Effector memory CD4-positive, alpha-beta T cell (primary cell): ENCODE measurements at places on chromosomes 1 and 21.
A peak's percentile ranks its signal among the peaks of the same experiment; 100 is the strongest.

DNA sequence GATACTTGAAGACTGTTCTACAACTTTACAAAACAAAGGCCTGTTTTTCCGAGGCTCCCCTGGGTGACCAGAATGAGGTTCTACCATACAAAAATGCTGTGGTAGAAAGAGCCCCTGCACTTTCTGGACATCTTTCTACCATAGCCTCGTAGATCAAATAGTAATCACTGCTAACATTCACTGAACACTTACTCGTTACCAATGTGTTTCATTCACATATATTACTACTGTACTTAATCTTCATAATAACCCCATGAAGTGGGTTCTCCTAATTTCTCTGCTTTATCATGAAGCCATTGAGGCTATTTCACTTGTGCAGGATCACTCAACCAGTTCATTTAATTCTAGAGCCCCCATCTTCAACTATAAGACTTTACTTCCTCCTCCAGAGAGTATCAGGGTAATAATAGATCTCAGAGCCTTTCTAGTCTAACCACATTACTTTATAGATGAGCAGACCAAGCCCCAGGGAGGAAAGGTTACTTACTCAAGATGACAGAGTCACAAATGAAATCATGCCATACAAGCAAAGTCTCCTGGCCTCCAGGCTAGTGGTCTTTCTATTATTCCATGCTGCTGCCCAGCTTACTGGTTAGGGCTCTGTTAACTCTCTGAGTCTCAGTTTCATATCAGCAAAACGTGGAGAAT is 46.7 kb upstream of the OSBPL9 start:
- H3K4me1 ChIP-seq: peaks cover 19% of the 10 kb centered on the region
- H3K27me3 ChIP-seq: no peaks in the 10 kb centered on the region
- peak overlapping the region; percentile 40 for H3K27ac ChIP-seq
- H3K4me3 ChIP-seq: no peak overlapping the region
- no peaks in the 10 kb centered on the region for H3K36me3 ChIP-seq
- no peak for DNase-seq

DNA sequence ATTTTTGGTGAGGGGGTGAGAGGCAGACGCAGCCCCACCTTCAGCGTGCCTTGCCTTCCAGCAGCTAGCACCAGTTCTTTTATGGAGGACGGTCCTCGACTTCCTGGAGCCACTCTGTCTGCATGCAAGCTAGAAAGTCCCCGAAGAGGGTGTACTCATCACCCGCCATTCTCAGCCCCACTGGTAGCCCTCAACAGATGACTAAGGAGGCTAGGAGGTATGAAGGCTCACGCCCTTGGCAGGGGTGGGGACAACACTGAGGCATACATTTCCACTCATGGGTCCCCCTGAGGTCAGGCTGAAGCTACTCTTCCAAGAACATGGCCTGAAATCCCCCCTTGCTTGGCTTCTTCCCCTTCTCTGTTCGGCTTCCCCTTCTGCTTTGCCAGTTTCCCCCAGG is 8.9 kb upstream of the PTPRF start:
- no peak overlapping the region for H3K4me3 ChIP-seq
- no peak overlapping the region for H3K27ac ChIP-seq
- H3K4me1 ChIP-seq: no peaks in the 10 kb centered on the region
- no peak for DNase-seq

DNA sequence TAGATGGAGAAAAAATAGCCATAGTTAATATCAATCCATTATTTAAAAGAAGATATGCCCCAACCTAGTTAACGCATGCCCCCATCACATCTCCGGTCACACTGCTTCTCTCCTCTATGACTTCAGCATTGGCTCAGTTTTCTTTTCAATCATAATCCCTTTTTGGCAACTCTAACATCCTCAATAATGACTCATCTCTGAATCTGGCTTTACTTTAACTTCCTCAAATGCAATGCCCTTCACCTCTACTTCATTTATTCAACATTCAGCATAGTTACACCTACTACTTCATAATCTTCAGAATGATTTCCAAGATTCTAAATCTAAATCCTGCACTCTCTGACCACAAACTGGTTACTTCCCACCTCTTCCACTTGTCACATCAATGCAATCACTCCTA is 417.3 kb downstream of the USH2A start:
- no peaks in the 10 kb centered on the region for H3K4me1 ChIP-seq
- no peaks in the 10 kb centered on the region for H3K27me3 ChIP-seq
- no peak overlapping the region for H3K4me3 ChIP-seq
- H3K36me3 ChIP-seq: no peaks in the 10 kb centered on the region
- no peak for DNase-seq

GRCh38 chr1:157505481-157506272 is 46.6 kb downstream of the FCRL5 start:
- H3K27me3 ChIP-seq: no peaks in the 10 kb centered on the region
- no peaks in the 10 kb centered on the region for H3K4me1 ChIP-seq
- DNase-seq: no peak
- no peaks in the 10 kb centered on the region for H3K36me3 ChIP-seq

DNA sequence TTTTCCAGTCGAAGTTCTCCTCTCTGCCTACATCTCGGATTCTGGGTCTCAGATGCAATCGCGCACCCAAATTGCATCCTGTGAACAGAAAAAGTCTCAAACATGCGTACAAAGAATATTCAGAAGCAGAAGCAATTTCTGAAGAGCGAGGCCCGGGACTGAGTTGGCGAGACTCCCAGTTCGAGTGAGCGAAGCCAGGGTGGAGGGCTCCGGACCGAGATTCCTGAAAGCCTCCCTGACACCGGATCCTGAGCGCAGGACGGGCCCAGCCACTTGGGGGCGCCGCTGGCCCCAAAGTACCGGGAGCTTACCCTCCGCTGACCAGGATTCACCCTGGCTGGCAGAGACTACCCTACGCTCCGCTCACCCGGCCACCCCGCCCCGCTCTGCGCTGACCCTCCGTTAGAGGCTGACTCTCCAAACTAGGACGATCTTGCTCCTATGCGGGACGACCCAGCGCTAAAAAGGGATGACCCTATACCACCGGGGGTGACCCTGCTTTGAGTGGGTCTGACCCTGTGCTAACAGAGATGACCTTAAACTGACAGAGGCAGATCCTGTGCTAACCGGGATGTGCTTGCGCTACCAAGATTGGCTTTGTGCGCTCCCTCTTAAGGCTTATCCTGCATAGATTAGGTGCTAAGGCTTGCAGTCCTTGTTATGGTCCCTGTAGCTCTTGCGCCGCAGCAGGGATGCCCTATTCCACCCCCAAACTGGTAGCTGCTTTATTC is 12.1 kb downstream of the FOXD2 start:
- H3K27me3 ChIP-seq: peaks cover 64% of the 10 kb centered on the region
- H3K4me1 ChIP-seq: peaks cover 3% of the 10 kb centered on the region
- no peak overlapping the region for H3K27ac ChIP-seq
- no peak overlapping the region for H3K4me3 ChIP-seq
- no peaks in the 10 kb centered on the region for H3K36me3 ChIP-seq

- no peaks in the 10 kb centered on the region for H3K27me3 ChIP-seq
- H3K27ac ChIP-seq: no peak overlapping the region
- no peaks in the 10 kb centered on the region for H3K4me1 ChIP-seq
- no peaks in the 10 kb centered on the region for H3K36me3 ChIP-seq
- no peak overlapping the region for H3K4me3 ChIP-seq
Observed at GRCh38 chr1:220386494-220387195, 114.4 kb upstream of the RAB3GAP2 start.

- DNase-seq: no peak
- H3K4me3 ChIP-seq: no peak overlapping the region
- H3K36me3 ChIP-seq: no peaks in the 10 kb centered on the region
- H3K27ac ChIP-seq: no peak overlapping the region
- H3K27me3 ChIP-seq: no peaks in the 10 kb centered on the region
Observed at GRCh38 chr1:51168266-51168845, 66.3 kb downstream of the C1orf185 start.

DNA sequence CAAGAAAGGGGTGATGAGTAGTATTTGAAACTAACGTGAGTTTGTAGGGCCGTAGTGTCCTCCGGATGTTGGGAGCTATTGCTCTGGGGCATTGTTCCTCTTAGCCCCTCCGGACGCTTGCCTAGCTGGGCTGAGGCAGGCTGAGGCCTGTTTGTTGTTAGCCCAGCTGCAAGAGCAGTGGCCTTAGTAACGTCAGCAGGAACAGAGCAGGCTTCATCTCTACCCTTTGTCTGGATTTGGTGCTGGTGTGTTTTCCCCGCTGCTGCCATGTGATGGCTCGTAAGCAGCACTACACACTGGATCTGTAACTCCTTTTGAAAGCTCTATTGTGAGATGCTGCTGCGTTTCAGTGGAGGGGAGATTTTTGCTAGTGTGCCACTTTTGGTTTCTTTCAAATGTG is 57.6 kb downstream of the DNM3 start:
- H3K27me3 ChIP-seq: no peaks in the 10 kb centered on the region
- no peak overlapping the region for H3K27ac ChIP-seq
- H3K4me1 ChIP-seq: no peaks in the 10 kb centered on the region
- no peak for DNase-seq
- H3K4me3 ChIP-seq: no peak overlapping the region

DNA sequence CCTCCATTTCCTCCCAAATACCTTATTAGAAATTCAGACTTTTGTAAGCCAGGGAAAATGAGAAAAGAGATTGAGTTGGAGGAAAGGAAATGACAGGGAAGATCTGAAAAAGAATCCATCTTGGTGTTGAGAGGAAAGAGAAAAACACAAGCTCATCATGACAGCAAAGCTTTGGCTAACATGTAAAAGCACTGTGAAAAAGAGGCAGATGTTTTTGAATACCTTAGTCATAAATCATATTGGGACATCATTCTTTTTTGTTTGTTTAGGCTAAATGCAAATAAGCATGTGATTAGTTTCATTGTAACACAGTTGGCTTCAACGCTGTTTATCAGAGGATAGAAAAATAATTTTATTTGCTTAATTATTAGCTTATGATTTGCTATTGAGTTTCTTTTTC is 64.6 kb downstream of the LHX8 start:
- no peaks in the 10 kb centered on the region for H3K4me1 ChIP-seq
- DNase-seq: no peak
- H3K36me3 ChIP-seq: no peaks in the 10 kb centered on the region
- no peaks in the 10 kb centered on the region for H3K27me3 ChIP-seq

- H3K36me3 ChIP-seq: no peaks in the 10 kb centered on the region
- no peak for DNase-seq
- H3K4me1 ChIP-seq: no peaks in the 10 kb centered on the region
Observed at GRCh38 chr21:28554660-28555475, 437.8 kb downstream of the LTN1 start.

DNA sequence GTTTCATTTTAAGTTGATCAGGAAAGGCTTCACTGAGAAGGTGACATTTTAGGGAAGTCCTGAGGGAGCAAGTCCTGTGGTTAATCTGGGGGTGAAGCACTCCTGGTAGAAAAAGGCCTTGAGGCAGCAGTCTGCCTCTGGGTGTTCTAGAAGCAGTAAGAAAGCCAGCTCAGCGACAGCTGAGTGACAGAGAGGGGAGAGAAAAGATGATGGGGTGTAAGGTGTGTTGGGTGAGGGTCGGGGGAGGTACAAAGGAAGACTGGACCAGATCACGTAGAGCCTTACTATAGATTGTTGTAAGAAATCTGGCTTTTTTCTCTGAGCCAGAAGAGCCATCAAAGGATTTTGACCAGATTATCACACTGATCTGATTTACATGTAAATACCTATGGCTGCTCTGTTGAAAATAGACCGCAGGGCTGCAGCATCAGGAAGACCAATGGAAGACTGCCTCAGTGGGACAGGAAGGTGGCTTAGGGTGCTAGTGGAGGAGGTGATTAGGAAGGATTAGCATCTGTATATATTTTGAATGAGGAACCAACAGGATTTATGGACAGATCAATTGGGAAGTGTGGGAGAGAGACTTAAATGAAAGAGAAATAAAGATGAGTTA is 131.2 kb downstream of the CDC7 start:
- DNase-seq: no peak
- no peak overlapping the region for H3K27ac ChIP-seq
- no peaks in the 10 kb centered on the region for H3K36me3 ChIP-seq
- H3K4me1 ChIP-seq: no peaks in the 10 kb centered on the region

DNA sequence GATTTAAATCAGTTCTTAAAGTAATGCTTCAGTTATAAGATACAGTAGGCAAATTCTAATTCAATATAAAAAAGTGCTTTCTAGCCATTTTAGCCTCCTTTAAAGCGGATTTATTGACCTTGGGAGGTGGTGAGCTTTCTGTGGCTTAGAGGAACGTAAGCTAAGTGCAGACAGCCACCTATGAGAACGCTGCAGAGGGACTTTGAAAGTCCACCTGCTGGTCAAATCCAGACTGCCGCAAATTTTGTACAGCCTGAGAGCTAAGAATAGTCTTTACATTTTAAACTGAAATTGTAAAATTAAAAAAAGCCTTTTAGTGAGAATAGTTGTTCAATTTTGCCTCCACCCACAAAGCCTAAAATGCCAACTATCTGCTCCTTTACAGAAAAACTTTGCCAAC is 67.0 kb upstream of the SSX2IP start:
- no peaks in the 10 kb centered on the region for H3K36me3 ChIP-seq
- no peak for DNase-seq
- H3K27ac ChIP-seq: no peak overlapping the region
- H3K4me3 ChIP-seq: no peak overlapping the region
- no peaks in the 10 kb centered on the region for H3K27me3 ChIP-seq

DNA sequence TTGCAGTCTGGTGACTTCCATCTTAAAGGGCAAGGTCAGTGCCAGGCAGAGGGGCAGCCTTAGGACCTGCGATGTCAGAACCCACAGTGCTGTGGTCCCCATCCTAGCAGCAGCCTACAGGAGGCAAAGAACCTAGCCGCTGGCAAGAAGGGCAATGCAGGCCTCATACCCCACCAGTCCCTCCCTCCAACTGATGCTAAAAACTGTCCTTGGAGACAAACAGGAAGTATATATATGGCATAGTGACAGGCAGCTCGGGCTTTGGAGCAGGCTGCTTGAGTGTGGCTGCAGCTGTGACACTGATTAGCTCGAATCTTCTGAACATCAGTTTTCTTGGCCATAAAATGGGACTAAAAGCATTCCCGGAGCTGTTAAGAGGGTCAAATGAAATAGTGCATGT is 156.0 kb upstream of the VAMP3 start:
- DNase-seq: no peak
- no peak overlapping the region for H3K27ac ChIP-seq
- no peaks in the 10 kb centered on the region for H3K4me1 ChIP-seq
- no peaks in the 10 kb centered on the region for H3K36me3 ChIP-seq
- H3K27me3 ChIP-seq: no peaks in the 10 kb centered on the region

GRCh38 chr21:43596616-43597015 is 62.7 kb downstream of the HSF2BP start:
- H3K4me3 ChIP-seq: no peak overlapping the region
- H3K4me1 ChIP-seq: no peaks in the 10 kb centered on the region
- DNase-seq: no peak
- no peak overlapping the region for H3K27ac ChIP-seq
- H3K27me3 ChIP-seq: no peaks in the 10 kb centered on the region

DNA sequence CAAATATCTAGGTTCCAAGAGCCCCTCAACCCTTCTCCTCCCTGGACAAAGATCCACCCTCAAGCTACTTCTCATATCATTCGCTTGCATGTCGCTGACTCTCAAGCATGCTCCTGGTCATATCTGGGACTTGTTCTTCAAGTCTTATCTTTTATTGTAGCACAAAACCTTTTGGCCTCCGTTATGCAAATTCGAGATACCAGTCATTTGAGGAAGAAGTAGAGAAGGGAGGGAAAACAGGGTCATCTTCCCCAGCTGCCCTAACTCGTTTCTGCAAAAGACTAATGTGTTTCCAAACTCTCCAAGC is 63.8 kb upstream of the ETS2 start:
- H3K36me3 ChIP-seq: no peaks in the 10 kb centered on the region
- no peak for DNase-seq
- H3K27ac ChIP-seq: no peak overlapping the region

GRCh38 chr1:158014731-158015320 is 21.4 kb downstream of the KIRREL1 start:
- H3K27me3 ChIP-seq: peaks cover 4% of the 10 kb centered on the region
- no peak for DNase-seq
- H3K36me3 ChIP-seq: no peaks in the 10 kb centered on the region
- no peak overlapping the region for H3K27ac ChIP-seq
- H3K4me1 ChIP-seq: no peaks in the 10 kb centered on the region
- no peak overlapping the region for H3K4me3 ChIP-seq
